ENCODE measurements at places on chromosomes 5 and 9. TPM values are rescaled to one million over a fixed set of nuclear protein-coding genes. Genes with fewer than 3 reads are reported as not detected.

SREK1IP1 gene
- total RNA-seq: 10.0 TPM

CCIN gene
- total RNA-seq: not detected

BRINP1 gene
- total RNA-seq: 0.15 TPM

BHMT2 gene
- total RNA-seq: not detected

CDH18 gene
- total RNA-seq: not detected

TMC1 gene
- total RNA-seq: 0.20 TPM

OLFML2A gene
- 21.6 TPM for total RNA-seq

FRMD3 gene
- 2.6 TPM for total RNA-seq

SWI5 gene
- total RNA-seq: 46.0 TPM

STXBP1 gene
- total RNA-seq: 16.5 TPM

STPG3 gene
- not detected for total RNA-seq

RICTOR gene
- total RNA-seq: 11.4 TPM

ORM1 gene
- total RNA-seq: not detected

FOXD4L6 gene
- not detected for total RNA-seq

CEL gene
- 0.74 TPM for total RNA-seq

Data from A549 treated with RU486 at 1 μM for 4 hours (cell line).